Caki2 (cell line): ENCODE measurements at places on chromosomes 2 and 18.
A peak's percentile ranks its signal among the peaks of the same experiment; 100 is the strongest.

- DNase-seq: no peak
Observed at GRCh38 chr2:143603846-143604565, 474.8 kb downstream of the ARHGAP15 start.

DNA sequence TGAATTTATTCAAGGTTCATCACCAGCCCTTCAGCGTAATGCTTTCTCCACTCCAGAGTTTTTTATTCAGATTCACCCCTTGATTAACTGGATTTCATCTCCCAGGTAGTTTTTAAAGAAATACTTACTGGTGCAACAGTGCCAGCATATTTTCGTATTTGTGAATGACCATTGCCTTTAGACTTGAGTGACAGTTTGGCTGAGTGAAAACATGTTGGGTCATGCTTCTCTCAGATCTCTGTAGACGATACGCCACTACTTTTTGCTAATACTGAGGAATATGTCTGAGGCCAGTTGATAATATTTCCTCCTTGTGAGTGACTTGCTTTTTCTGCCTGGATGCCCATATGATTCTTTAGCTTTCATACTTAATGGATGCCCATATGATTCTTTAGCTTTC lies 51.5 kb downstream of the CYP26B1 start:
- no peak for DNase-seq

- DNase-seq: no peak
Observed at GRCh38 chr2:19216676-19217602, 141.5 kb downstream of the OSR1 start.

DNA sequence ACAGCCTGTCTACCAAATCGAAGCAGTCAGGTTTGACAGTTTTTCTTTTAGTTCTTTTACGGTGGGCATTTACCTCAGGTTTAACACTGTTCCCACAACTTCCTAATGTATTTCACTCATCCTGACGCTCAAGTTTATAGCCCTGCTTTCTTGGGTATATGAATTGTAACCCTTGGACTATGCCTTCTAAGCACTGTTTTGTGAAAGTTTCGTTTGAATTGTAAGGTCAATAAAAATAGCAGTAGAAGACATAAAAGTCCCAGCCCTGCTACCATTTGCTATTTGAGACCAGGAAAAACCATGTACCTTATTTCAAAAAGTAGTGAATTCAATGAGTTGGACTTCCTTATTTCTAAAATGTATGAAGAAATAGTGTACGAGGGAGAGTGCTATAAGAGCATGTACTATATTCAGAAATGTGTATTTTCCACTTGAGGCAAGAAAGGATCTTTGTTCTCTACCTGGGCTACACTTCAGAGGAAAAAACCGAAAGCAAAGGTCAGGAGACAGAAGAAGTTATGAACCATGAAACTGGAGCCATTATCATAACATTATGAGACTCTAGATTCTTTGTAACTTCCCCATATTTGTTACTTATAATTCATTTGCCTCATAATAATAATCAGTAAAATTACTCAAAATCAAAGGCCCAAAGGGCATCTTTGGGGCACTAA lies 1.9 kb upstream of the ZC3H15 start:
- no peak for DNase-seq

- peak; percentile 41 for DNase-seq
Observed at GRCh38 chr2:8148260-8149006, 533.4 kb upstream of the ID2 start.

- peak; percentile 27 for DNase-seq
Observed at GRCh38 chr2:195322324-195322723, 334.7 kb upstream of the SLC39A10 start.

GRCh38 chr2:111918383-111918806 lies 20.0 kb downstream of the MERTK start:
- DNase-seq: no peak

- DNase-seq: no peak
Observed at GRCh38 chr18:22347606-22348511, 69.9 kb downstream of the CTAGE1 start.

- DNase-seq: peak; percentile 38
Observed at GRCh38 chr2:28951910-28952835, 28.9 kb upstream of the TOGARAM2 start.

DNA sequence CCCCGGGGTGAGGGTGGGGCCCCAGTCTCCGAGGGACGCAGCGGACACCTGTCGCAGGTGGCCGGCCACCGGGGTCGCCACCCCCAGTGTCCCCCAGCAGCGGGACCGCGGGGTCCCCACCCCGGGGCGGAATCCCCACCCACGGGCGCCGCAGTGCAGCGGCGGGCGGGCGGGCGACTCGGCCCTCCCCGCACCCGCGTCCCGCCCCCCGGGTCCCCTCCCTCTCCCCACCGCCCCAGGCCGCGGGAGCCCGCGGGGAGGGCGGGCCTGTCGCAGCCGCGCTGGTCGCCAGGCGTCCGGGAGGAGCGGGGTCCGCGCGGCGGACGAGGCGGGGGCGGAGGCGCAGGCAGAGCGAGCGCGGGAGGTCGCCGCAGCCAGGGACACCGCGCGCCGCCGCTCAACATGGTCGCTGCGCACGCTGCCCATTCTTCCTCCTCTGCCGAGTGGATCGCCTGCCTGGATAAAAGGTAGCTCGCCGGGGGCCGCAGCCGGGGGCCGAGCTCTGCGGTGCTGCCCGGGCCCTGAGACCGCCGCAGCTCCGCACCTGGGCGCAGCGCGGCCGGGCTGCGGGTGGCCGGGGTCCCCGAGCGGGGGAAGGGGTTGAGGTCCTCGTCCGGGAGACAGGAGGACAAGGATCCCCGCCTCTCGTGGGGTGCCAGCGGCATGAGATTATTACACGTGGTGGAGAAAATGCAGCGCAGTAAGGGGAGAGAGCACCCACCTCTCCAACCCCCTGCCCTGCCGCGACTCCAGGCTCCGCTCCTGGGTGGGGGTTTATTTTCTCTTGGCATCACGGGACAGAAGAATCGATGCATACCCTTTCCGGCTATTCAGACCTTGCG lies at the start of gene RAPGEF4:
Gene RAPGEF4, plus strand, starts transcription at position 264 of the 842 bp plus-strand sequence. Its CDS starts 139 bp downstream, at position 403.
- DNase-seq: no peak

GRCh38 chr2:149456285-149456684 lies 125.9 kb downstream of the LYPD6 start:
- no peak for DNase-seq

DNA sequence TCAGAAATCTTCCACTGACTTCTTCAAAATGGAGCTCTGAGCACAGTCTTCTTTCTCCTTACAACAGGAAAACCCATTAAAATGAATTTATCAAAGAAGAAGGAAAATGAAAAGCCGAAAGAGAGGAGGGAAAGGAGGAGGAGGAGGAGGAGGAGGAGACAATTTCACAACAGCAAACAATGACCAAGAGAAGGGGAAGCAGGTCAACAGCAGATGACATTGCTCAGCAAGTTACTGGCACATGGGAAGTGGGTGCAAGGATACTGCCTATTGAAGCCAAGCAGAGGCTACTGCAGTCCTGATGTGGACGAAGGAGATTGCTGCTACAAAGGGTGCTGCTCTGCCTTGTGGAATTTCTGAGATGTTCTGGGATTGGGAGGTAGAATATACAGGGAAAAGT lies 268.2 kb upstream of the FBXO11 start:
- no peak for DNase-seq

GRCh38 chr2:198657512-198658121 lies 800.1 kb downstream of the SATB2 start:
- DNase-seq: no peak

GRCh38 chr2:189421644-189422043 lies 19.6 kb upstream of the WDR75 start:
- peak; percentile 52 for DNase-seq

DNA sequence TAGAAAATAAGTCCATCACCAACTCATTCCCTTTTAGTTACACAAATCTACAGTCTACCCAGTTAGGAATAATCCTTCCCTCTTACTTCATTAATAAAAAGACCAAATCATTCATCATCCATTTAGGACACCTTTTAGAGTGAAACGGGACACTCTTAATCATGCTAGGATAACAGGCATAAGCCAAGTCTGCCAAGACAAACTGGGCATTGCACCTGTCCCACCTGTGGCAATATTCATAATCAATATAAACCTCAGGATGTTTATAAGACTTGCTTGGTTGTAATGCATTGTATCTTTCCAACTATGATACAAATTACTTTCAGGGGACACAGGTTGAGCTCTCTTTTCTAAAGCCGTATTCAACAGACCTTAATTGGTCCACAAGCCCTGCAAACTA lies 82.7 kb upstream of the SH3BP4 start:
- DNase-seq: no peak

GRCh38 chr2:29723255-29724001 lies 198.0 kb downstream of the ALK start:
- DNase-seq: peak; percentile 6

GRCh38 chr2:74985978-74986609 lies 27.7 kb downstream of the POLE4 start:
- DNase-seq: no peak

GRCh38 chr2:70641263-70641784 lies 87.7 kb upstream of the TGFA start:
- no peak for DNase-seq

DNA sequence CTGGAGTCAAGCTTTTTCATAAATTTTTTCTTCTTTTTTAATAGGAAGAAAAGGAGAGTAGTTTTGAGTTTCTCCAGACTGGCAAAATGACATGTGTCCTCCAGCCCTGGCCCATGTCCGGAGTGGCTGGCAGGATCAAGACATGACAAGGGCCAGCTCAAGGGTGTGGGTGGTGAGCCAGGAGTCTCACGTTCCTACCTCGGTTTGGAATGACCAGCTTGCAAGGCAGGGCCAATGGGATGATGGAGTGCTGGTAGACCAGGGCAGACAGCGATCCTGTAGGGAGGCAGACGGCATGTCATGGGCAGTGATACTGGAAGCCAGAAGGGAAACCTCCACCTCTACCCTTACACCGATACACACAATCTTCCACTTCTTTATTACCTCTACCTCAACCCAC lies 190.6 kb downstream of the TNS1 start:
- DNase-seq: no peak

DNA sequence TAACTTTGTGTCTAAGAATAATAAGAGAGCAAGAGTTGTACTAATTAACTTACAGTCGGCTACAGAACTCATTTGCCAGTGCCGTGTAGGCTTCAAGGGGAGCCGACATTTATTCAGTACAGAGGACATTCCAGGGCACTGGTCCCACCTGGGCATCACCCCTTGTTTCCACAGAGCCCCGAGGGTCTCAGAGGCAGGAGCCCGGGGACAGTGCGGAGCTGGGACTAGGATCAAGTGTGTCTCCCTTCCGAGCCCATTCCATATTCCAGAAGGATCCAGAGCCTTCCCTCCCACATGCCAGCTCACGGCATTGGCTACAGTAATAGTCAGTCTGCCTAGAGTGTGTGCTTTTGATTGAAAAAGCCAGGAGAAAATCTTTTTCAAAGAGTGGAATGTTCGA lies 71.5 kb upstream of the CTDP1 start:
- DNase-seq: no peak

DNA sequence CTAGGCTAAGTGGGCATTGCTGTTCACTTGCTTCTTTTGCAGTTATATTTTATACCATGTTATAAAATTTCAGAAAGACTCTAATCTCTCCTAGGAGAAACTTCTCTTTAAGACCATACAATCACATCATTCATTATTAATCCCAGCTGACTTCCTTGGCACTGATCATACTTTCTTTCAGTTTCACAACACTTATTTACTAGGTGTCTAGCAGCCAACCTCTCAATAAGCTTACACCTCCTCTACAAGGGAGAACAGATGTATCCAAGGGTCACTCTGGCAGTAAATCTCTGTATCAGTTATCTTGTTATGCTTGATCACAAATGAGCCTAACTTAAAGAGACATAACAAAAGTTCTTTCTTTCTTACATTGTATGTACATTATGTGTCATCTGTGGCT lies 69.8 kb upstream of the EPB41L5 start:
- no peak for DNase-seq

DNA sequence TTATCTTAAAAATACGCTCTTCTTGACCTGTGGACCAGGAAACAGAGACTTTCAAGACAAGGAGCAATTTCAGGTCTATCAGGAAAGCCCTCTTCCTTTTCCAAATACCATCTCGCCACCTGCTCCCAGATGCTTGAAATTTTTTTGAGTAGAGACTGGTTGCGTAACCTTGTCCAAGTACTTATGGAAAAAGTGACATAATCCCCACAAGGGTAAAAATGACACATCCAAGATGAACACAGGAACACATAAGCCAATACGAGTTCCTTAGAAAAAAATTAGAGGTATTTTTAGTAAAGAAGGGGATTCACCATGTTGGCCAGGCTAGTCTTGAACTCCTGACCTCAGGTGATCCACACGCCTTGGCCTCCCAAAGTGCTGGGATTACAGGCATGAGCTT lies 1.8 kb downstream of the SERPINB13 start:
- no peak for DNase-seq

DNA sequence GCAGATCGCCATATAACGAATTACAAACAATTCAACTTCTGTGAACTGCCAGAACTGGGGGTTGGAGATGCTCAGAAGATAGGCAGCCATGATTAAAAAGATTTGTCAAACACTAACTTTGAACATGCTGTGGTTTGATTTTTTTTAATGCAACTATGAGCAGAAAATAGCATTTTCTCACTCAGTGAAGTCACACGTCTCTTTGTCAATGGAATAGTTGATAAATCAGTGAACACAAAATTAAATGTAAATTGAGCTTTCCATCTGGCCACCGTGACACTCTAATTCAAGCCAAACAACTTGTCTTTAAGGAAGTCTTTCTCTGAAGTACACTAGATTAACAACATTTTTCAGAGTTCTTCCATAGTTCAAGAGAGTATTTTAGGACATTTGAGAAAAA lies 228.6 kb upstream of the LINC00305 start:
- DNase-seq: no peak

DNA sequence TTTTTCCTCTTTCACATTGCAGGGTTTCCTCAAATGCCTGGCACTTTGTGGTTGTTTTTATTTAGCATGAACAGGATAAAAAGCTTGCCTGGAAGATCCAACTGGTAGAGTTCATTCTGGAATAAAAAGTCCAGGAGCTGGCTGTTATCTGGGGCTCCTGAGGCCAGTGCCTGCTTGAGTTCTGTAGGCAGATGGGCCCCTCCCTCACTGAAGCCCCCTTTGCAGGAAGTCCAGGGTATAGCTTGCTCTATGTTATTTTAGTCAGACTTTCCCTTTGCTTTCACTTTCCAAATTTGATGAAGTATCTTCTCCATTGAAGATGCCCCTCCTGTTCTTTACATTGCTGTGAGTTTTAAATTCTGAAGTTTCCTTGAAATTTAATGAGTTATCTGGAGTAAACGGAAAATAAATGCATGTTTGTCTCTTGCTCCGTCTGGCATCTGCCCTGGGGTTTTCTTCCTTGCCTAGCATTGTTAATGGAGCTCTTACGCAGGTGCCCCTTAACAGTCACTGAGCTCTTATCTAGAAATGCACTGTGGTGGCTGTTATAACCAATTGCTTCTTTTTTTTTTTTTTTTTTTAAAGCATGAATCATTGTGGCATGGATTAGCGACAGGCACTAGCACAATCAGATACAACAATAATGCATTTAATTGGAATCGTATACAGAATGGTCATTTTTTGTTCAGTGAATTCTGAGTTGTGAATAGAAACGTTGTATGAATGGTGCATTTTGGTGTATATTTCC lies 27.0 kb upstream of the LPIN1 start:
- no peak for DNase-seq
